Right lung (tissue), 10 donors: ENCODE measurements at places on chromosomes 1 and 21. TPM values are rescaled to one million over a fixed set of nuclear protein-coding genes. Genes with fewer than 3 reads are reported as not detected.
A peak's percentile ranks its signal among the peaks of the same experiment; 100 is the strongest.

GRCh38 chr21:17119466-17120297 lies 393.2 kb upstream of the CXADR start:
- DNase-seq = no peak

- DNase-seq = no peak
Measured at GRCh38 chr1:12147201-12147701, 19.5 kb upstream of the TNFRSF1B start.

- peak; percentile 9 for DNase-seq
Measured at GRCh38 chr1:196877964-196878363, 9.9 kb upstream of the CFHR4 start.

GRCh38 chr1:91548376-91549040 lies 47.9 kb downstream of the CDC7 start:
- no peak for DNase-seq

GRCh38 chr1:7501084-7501491 lies 270.0 kb upstream of the VAMP3 start:
- no peak for DNase-seq

DNA sequence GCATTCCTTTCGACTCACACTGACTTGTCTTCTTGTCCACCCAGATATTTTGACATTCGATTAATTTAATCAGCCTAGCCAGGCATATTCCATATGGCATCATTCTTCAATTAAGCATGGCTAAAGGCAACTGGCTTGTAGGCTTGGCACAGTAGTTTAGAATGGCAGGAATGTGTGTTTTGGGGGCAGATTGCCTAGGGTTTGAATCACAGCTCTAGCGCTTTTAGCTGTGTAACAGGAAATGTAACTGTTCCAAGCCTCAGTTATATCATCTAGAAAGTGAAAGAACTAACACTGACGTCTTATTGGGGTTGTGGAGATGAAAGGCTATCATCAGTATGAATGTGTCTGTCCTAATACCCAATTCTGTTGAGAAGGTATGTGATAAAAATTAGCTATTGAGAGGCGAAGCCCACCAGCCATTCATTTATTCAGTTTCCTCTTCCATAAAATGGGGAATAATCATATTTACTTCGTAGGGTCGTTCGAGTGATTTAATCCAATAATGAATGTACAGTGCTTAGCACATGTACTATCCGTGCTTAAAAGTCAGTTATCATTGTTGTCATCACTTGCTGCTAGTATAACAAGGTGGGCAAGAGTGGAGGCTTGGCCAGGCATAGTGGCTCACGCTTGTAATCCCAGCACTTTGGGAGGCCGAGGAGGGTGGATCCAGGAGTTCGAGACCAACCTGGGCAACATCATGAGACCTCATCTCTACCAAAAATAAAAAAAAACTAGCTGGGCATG lies 41.6 kb upstream of the GRHL3 start:
- DNase-seq = no peak

GRCh38 chr1:228208831-228209551 lies 1.1 kb downstream of the OBSCN start:
- DNase-seq = no peak

GRCh38 chr1:161171191-161171590 lies 5.0 kb downstream of the PPOX start:
- DNase-seq = no peak

Gene RGS13
- 4.7 TPM for polyA plus RNA-seq

DNA sequence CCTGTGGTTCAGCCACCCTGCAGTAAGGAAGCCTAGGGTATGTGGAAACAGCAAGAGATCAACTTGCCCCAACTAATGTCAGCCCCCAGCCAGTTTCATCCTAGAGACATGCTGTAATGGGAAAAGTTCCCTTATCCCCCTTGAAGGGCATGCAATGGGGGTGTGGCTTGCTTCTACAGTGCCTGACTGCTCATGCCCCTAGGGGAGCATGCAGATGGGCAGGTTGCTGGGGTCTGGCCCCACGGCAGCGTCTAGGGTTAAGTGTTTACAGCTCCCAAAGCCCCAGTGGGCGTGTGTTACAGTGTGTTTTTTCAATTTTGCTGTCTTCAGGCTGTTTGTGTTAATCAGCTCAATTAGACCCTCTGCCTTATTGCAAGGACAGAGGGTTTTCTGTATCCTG lies 1105.9 kb downstream of the AMY1C start:
- no peak for DNase-seq

Gene TNFAIP8L2
- polyA plus RNA-seq = 1.9 TPM

GRCh38 chr1:34306568-34306967 lies 129.9 kb downstream of the C1orf94 start:
- no peak for DNase-seq

DNA sequence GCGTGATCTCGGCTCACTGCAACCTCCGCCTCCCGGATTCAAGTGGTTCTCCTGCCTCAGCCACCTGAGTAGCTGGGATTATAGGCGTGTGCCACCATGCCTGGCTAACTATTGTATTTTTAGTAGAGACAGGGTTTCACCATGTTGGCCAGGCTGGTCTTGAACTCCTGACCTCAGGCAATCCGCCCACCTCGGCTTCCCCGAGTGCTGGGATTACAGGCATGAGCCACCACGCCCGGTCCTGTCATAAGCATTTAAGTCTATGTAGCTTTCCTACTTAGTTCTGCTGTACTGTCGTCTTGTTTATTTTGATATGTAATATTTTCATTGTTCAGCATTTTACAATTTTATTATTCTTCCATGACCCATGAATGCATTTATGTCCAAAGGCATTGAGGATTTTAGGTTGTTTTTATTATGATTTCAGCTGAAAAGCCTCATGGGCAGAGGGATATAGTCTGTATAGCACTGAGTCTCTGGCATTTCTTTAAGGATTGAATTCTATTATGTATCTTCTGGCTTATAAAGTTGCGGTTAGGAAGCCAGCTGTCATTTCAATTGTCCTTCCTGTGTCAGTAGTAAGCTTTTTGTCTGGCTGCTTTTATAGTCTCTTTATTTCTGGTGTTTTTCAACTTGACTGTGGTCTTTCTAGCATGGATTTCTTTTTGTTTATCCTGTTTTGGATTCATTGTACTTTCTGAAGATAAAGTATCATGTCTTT lies 9.2 kb downstream of the AGPAT3 start:
- no peak for DNase-seq

- DNase-seq = no peak
Measured at GRCh38 chr1:13587256-13588030, 3.8 kb downstream of the PDPN start.

- DNase-seq = no peak
Measured at GRCh38 chr1:110594456-110595352, 11.5 kb downstream of the KCNA2 start.

DNA sequence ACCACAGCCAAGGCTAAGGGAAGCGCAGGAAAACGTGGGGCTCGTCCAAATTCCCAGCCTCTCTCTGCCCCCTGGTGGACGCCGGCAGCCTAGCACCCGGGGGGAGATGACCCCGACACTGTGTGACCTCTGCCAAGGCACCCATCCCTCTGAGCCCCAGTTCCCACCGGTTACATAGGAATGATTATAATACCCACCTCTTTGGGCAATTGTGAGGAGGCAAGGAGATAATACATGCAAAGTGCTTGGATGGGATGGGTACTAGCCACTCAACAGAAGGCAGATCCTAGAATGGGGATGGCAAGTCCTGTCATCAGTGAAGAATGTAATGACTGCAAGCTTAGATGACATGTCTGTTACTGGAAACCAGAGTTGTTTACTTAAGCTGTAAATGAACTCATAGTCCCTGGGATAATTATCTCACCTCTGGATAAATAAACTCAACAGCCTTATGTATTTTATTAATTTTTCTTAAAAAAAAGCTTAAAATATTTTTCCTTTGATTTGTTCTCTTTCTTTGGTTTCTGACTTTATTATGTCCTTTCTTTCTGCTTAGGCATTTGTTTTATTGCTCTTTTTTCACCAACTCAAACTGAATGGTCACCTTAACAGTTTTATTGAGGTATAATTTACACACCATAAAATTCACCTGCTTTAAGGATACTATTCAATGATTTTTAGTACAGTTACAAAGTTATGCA lies 11.3 kb upstream of the BMP8B start:
- DNase-seq = no peak

GRCh38 chr1:30672661-30673060 lies 50.7 kb downstream of the MATN1 start:
- DNase-seq = no peak

DNA sequence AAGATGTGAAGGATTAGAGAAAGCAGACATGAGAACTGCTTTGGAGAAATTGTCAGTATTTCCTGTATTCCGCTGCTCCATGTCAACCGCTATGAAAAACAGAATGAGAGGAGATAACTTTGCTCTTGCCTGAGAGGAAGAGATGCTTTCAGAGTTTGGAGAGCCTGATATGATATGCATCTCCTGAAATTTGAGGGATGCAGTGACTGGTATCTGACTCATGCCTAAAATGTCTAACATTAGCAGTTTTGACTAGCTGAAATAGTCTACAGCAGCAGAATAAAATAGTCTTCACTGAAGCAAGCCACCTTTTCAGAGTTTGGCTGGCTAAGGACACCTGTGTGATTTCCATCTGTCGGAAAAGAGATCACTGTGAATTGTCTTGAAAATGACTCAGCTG lies 165.8 kb upstream of the LRRC7 start:
- no peak for DNase-seq

GRCh38 chr1:180754453-180754852 lies 122.6 kb downstream of the XPR1 start:
- DNase-seq = no peak

GRCh38 chr1:66476774-66477173 lies 57.2 kb upstream of the SGIP1 start:
- DNase-seq = no peak

Gene MYOG
- polyA plus RNA-seq = 0.55 TPM

- no peak for DNase-seq
Measured at GRCh38 chr1:201320168-201320788, 37.0 kb downstream of the PKP1 start.

- no peak for DNase-seq
Measured at GRCh38 chr1:78007677-78008341, 3.1 kb downstream of the DNAJB4 start.

GRCh38 chr1:176195547-176195946 lies 11.5 kb downstream of the COP1 start:
- no peak for DNase-seq

DNA sequence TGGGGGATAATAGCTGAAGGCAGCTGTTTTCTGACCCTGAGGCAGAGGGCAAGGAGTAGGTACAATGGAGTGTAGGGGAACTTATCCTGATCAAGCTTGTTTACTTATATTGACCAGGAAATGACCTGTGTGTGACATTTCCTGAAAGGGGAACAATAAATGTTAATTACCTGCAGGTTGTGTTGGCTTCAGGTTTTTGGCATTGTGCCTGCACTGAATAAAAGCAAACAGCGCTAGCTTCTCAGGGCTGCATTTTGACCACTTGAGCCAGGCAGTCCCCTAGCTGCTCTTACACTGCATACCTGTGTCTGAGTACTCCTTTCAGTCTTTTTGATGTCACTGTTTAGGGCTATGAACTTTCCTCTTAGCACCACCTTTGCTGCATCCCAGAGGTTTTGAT lies 40.6 kb downstream of the DRAM2 start:
- no peak for DNase-seq

DNA sequence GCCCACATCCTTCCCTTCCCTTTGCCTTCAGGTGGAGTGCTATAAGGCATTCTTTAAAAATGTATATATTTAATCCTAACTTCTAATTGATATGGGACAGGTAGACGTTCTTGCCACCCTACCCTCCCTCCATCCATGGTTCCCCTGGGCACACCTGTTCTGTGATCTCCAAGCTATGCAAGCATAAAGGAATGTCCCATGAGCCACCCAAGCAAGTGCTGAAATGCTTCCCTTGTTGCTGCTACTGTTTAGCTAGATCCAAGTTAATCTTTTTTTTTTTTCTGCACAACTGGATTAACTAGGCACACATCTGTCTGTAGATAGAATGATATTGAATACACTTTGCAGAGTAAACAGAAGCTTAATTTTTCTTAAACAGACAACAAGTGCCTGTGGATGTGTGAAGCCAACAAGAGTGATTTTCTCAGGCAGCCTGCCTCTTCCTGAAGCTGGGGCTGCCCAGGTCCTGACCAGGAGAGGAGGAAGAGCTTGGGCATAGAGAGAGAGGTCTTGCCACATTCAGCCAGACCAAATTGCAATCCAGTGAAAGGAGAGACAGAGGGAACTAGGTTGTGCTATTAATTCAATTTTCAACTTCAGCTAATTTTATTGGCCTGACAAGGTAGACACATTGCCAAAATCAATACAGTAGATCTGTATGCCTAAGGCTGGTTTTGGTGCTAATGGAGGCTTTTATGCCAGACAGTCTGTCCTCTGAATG lies 28.2 kb upstream of the ATP1B1 start:
- DNase-seq = no peak

- no peak for DNase-seq
Measured at GRCh38 chr1:111615870-111616715, 3.5 kb upstream of the RAP1A start.

DNA sequence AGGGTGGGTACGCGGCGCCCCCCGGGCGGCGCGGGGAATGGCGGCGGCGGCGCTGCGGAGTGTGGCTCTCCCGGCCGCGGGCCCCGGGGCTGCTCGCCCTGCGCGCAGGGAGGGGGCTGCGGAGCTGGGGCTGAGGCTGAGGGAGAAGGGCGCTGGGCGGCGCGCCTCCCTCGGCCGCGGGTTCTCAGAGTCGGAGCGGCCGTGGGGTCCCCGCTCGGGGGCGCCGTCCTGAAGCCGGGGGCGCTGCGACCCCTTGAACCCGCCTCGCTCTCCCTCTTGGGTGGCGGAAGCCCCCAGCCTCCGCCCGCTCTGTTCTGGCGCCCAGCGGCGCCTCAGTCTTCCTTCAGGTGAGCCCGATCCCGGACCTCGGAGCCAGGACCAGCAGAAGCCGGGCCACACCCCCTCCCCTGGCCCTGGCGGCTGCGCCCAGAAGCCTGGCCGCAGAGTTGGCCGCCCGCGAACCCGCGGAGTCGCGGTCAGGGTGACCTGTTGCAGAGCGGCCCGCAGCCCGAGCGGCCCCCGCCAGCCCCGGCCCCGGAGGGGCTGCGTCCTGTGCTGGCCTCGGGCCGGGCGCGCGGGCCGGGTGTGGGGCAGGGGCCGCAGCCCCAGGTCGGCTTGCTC lies 532 bp downstream of the RALGPS2 start:
- DNase-seq = no peak

Gene RGS18
- polyA plus RNA-seq = 5.2 TPM

Gene KLHDC8A
- polyA plus RNA-seq = 0.71 TPM

DNA sequence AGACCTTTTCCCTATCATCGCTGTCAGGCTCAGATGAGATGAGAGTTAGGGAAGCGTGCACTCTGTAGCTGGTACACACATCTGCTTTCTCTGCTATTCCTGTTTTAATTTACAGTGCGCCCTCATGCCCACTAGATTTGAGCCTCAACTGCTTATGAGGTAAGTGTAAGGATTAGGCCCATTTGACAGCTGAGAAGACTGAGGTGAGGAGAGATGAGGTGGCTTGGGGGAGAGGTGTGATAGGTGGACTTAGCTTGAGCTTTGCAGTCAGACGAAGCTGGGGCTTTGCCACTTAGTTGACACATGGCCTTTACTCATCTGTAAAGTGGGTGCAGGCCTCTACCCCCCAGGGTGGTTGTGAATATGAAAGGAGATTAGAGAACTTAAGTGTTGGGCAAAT lies 8.5 kb downstream of the TMEM61 start:
- DNase-seq = no peak

- no peak for DNase-seq
Measured at GRCh38 chr1:100904528-100904927, 8.6 kb downstream of the SLC30A7 start.
